ENCODE measurements at places on chromosomes 6 and 20. TPM values are rescaled to one million over a fixed set of nuclear protein-coding genes. Genes with fewer than 3 reads are reported as not detected.

DNA sequence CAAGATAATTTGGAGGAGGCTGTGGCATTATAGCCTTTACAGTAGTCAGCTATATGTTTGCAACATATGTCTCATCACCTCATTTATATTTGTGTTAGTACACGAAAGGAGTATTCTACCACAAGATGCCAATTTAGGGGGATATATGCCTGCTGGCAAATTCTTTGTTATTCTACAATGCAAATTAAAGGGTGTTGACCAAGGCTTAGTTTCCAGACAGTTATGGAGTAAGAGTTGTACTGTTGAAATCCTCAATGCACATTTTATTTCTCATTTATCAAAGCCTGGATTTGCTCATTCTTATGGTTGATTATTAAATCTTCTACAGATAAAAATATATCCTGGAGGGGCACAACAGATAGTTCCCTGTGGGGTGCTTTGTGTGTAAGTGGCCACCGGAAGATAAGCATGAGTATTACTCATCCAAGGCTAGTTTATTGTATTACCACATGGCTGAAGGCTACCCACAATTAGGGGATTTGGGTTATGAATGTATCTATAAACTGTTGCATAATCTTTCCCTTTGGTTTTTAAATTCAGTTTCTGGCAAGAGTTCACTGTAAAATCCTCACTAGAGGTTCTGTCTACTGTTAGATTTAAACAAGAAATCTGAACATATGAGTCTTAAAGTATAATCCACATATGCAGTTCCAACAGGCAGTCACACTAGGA, 9.0 kb downstream of the CST9 start:
- DNase-seq = no peak

DNA sequence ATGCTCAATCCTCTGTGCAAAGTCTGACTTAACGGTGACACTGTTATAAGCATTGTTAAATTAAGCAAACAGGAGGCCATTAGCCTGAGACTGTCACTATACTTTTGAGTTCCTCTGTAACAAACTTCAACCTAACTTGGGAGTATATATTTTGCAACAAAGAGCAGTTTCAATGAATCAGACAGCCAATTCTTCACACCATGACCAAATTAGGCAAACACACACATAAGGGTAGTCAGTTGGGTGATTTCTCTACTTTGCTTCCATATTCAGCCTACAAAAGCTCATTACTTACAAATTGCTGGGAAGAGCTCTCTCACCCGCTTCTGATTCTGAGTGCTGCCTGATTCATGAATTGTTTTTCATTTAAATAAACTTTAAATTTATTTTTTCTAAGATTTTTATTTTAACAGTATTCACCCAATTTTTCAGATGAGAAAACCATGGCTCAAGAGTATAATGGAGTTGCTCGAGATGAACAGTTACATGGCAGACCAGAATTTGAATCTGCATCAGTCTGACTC, 60.5 kb downstream of the HACE1 start:
- DNase-seq = no peak

DNA sequence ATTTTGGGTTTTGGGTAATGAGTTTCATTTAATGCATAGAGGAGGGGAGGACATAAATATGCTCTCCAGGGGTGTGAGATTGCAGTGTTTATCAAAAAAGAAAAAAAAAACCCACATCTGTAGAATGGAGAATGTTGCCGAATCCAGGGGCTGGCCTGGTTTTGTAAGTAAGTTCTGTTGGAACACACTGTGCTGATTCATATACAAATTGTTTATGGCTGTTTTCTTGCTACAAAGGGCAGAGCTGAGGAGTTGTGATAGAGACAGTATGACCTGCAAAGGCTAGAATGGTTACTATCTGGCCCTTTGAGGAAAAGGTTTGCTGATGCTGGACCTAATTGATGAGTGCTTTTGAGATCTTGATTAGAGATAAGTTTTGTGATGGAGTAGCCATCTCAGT, 30.4 kb downstream of the SCAF8 start:
- no peak for DNase-seq

The MROH8 gene
- total RNA-seq = 2.7 TPM

The CCR6 gene
- total RNA-seq = not detected

The TXLNB gene
- 0.18 TPM for total RNA-seq
